NCI-H1048 (cell line): ENCODE measurements at places on chromosomes 7 and 10.
A peak's percentile ranks its signal among the peaks of the same experiment; 100 is the strongest.

DNA sequence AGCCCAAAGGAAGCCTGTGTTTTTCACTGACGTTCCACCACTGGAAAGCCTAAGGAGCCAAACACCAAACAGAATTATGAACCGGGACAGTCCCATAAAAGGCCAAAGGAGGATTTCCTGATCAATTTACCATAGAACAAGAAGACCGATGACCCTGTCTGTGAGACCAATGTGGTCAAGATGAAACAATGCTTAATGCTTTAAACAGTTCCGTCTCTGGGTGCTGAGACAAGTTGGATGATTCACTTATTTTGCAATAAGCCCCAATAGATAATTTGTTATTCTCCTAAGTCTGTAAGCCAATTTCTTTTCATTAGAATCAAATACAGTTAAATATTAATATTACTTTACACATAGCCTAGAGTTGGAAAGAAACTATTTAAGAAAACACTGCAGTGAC, 134.9 kb downstream of the MICU1 start:
- no peak for DNase-seq

- DNase-seq = no peak
These were observed 13.0 kb downstream of the LHPP start for GRCh38 chr10:124474514-124475070.

- DNase-seq = no peak
These were observed 21.5 kb upstream of the OR6B1 start for GRCh38 chr7:143978585-143978984.

- DNase-seq = peak; percentile 14
These were observed 10.9 kb upstream of the CHRM2 start for GRCh38 chr7:136857573-136857972.

DNA sequence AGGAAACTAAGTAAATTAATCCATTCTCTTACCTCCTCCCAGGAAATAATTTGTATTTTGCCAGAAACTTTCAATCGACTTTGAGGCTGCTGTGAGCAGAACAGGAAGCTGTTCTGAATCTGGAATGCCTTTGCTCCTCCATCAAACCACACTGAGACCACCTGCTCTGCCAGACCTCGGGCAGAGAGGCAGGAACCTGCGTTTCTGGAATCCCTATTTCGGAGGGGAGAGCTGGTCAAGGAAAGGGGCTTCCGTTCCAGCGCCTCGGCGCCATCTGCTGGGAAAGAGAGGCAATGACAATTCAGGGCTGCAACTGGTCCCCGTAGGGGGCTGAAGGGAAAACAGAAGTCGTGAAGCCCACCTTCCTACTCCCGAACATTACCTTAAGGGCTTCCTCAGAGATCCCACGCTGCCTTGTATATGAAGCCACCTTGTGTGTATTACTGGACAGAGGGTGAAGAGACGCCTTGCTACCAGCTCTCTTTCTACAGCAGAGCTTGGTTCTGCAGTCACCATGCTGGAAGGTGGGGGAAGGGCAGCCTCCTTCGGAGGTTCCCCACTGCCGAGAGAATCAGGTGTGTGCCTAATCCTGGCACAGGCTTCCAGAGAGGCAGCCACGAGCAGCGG, 31.2 kb downstream of the ZNF467 start:
- peak; percentile 14 for DNase-seq

DNA sequence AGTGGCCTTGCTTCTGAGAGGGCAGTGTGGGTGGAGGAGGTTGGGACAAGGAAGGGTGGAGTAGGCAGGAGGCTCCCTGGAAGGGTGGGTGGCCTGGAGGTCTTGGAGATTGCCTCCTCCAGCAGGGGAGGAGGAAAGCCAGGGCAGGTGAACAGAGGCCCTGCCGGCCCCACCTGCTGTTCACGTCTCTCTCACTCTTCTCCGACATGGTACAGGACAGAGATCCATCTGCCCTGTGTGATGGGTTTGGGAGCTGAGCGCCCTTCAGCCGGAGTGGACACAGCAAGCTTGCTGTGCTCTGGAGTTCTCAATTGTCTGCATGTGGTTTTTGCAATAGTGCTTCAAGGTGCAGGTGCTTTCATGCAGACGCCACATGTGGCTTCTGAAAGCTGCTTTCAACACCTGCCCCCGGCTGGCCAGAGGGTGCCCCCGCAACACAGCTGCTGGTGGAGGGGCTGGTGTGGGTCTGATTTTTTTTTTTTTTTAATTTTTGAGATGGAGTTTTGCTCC, 82.8 kb upstream of the GNA12 start:
- no peak for DNase-seq

GRCh38 chr7:112214883-112215282, 8.4 kb downstream of the ZNF277 start:
- DNase-seq = no peak

GRCh38 chr10:119270762-119271366, 63.5 kb downstream of the GRK5 start:
- DNase-seq = no peak

GRCh38 chr7:66110856-66111255, 3.8 kb upstream of the CRCP start:
- no peak for DNase-seq

- DNase-seq = no peak
These were observed 131.3 kb downstream of the SH3PXD2A start for GRCh38 chr10:103724074-103724473.

- no peak for DNase-seq
These were observed 47.7 kb downstream of the RASGEF1A start for GRCh38 chr10:43218951-43219837.

DNA sequence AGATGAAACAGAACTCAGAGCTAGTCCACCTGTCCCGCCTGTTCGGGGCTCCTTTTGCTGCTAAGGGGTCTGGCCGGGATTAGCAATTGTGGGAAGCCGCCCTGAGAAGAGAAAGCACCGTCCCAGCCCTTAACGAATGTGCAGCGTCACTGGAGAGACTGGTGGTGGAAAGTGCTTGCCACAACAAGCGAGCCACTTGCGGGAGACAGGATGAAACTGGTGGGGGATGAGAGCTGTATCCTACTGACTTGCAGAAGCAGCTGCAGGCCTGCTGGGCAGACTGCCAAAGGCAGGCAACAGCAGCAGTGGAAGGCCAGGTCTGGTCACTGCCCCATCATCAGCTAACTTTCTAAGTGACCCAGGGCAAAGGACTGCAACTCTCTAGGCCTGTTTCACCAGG, 95.4 kb downstream of the FAM53B start:
- no peak for DNase-seq

DNA sequence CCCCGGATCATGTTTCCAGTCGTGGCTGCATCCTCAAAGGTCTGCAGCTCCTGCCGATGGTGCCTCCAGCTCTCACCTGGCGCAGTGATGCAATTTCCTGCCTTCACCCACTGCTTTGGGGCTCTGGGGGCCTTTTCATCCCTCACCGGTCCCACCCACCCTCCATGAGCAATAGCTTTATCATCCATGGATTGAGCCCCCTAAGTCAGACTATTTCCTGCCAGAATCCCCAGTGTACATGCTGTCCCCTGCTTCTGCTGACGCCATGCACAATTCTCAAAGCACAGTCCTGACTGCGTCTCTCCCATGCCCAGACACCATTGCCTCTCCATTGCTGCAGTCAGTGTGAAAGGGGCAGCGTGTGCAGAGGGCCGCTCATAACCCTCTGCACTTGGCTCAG, 49.7 kb downstream of the FAM241B start:
- no peak for DNase-seq

DNA sequence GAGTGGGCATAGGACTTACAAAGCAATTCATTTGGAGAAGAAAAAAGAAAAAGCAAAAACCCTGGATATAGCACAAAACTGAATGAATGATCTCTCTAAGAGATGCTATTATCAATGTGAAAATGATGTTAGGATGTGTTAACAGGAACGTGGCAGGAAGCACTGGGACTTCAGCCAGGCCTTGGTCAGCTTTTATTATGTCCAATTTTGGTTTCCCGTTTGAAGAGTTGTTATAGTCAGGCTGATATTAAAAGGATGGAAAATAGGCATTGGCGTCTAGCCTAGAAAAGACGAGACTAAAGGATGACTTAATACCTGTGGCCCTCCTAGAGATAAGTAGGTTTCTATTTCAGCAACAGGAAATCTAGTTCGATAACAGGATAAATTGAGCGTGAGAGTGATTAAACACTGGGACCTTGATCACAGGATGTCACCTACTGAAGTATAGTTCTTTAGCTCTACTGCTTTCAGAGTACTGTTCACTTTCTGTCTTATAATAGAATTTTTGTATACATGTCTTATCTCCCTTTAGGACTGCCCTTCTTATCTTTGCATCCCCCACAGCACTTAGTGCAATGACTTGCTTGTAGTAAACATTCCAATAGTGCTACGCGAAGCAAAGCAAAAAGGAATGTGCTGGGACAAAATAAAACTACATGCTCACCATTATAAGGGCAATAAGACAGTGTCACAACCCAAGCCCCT, 99.8 kb upstream of the AGBL3 start:
- no peak for DNase-seq

DNA sequence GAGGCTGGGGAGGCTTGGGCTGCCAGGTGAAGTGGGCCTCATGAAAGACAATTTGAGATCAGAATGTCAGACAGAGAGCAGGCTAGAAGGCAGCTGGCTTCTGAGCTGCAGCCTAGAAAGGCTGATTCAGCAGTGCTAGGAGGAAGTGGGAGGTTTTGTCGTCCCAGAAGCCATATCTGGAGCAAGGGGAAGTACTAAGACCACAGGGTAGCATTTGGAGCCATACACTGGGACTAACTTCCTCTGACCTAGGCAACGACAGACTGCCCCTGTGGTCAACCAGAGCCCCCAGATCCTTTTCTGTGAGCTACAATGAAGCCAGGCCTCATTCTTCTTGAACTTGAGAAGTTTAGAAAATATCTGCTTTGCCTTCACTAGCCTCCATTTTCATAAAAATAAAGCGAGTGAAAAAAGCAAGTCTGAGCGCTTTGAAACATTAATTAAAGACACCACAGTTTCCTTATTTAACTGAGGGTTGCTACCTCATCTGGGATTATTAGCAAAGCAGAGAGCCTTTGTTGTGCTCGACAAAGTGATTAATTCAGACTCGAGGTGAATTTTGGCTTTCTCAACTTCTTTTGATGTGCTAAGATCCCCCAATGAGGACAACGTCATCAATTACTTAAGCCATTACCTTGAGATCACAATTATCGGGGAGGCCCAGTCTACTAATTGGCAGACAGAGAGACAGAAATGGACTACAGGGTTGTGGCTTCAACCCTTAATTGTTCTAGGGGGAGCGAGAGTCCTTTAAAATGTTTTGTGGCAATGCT, 26.6 kb downstream of the TBXAS1 start:
- no peak for DNase-seq

GRCh38 chr10:17779784-17780183, 27.8 kb downstream of the TMEM236 start:
- DNase-seq = no peak

- no peak for DNase-seq
These were observed 55.5 kb downstream of the PLXNA4 start for GRCh38 chr7:132520591-132521280.

DNA sequence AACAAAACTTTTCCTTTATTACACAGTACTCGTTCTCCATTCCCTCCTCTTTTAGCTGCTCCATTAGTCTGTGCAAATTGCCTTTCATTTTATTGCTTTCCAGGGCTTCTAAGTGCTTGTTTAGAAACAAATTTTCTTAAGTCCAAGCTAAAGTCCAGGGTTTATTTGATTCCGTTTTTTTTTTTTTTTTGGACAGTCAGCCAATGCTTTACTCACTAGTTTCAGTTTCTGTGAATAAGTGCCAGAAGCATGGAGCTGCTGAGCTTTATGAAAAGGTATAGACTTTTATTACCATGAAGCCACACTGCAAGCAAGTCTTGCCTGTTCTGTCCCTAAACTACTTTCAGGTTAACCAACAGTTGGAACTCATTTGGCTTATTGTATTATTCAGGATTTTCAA, 455.0 kb downstream of the GFRA1 start:
- no peak for DNase-seq

DNA sequence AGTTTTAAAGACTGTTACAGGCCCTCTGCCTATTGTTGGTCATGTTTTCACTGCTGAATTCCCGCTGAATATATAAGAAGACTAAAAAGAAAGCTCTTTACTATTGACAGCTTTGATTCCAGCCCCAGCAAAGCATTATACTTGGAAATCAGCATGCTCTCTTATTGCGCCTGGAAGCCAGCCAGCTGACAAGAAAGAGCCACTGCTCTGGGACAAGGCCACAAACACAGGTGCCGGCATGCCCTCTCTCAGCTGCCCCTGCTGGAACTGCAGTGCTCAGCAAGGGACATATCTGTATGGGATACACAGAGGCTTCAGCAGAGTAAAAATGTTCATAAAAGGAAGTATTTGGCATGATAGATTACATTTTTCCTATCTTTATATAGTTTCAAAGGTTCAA, 523.9 kb downstream of the ADRA2A start:
- no peak for DNase-seq

DNA sequence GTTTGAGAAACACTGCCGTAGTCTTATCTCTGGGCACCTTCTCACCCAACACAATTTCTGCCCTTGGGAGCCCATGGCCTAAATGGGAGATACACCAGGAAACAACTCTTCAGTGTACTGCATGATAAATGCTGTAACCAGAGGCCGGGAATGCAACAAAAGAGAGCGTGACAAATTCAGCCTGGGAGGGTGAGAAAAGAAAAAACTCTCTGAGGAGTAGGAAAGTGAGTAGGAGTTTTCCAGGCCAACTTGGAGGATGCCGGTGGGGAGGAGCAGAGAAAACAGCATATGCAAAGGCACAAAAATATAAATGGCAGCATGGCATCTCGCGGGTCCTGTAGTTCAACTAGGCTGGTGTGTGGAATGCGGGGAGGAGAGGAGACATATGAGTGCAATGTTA, 624.5 kb downstream of the PARD3 start:
- no peak for DNase-seq

DNA sequence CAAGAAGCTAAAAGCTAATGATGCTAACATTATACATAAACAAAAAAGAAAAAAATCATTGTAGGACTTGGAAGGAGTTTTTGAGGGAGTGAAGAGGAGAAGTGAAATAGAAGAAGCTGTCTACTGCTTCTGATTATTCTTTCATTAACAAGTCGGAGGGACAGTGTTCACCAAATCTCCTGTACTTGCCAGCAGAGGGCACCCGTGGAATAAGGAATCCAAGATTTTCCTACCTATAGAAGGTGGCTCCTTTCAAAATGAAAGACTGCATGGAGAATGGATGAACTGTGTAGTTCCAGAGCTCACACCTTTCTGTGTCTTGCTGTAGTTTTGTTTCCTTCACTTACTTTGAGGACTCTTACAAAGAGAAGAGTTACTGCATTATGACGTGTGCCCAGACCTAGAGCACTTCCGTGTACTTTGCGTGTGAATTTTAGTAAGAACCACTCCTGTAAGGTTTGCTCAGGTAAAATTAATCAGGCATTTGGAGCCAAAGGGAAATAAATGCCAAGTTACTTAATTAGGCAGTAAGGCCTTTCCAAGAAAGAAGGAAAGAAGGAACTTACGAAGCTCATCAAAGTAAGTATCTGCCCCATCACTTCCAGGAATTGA, 145.1 kb downstream of the SEMA3D start:
- peak; percentile 38 for DNase-seq

DNA sequence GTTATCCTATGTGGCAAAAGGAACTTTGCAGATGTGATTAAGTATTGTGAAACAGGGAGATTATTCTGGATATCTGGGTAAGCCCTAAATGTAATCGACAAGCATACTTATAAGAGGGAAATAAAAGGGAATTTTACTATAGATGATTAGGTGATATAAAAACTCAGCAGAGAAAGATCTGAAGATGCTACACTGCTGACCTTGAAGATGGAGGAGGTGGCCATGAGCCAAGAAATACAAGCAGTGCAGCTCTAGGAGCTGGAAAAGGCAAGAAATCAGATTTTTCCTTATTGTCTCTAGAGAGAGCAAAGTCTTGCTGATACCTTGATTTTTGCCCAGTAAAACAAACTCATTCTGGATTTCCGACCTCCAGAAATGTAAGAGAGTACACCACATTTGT, 67.7 kb downstream of the BRAF start:
- no peak for DNase-seq
